T-helper 22 cell (primary cell): ENCODE measurements at places on chromosomes 16 and 17.

- DNase-seq, result no peak
Observed at GRCh38 chr17:76359375-76359774, 5.7 kb upstream of the PRPSAP1 start.

- DNase-seq, result no peak
Observed at GRCh38 chr17:65633988-65634387, 72.5 kb upstream of the AXIN2 start.

GRCh38 chr16:68529608-68529930 lies 9.5 kb upstream of the ZFP90 start:
- no peak for DNase-seq

DNA sequence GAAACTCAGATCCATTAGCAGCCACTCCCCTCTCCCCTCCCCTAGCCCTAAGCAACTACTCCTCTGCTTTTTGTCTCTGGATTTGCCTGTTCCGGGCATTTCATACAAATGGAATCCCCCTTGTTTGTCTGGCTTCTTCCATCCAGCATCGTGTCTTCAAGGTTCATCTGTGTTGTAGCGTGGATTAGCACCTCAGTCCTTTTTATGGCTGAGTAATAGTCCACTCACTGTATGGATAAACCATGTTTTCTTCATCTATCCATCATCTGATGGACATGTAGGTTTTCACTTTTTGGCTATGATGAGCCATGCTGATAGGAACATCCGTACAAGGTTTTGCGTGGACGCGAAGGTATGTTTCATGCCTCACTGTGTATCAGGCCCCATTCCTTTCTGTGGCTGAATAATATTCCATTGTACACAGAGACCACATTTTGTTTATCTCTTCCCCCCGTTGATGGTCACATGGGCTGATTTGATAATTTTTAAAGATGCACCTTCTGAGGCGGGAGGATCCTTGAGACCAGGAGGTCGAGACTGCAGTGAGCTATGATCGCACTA lies 8.9 kb upstream of the GSE1 start:
- DNase-seq, result no peak

- DNase-seq, result no peak
Observed at GRCh38 chr17:81393684-81394376, 1.4 kb upstream of the BAHCC1 start.

DNA sequence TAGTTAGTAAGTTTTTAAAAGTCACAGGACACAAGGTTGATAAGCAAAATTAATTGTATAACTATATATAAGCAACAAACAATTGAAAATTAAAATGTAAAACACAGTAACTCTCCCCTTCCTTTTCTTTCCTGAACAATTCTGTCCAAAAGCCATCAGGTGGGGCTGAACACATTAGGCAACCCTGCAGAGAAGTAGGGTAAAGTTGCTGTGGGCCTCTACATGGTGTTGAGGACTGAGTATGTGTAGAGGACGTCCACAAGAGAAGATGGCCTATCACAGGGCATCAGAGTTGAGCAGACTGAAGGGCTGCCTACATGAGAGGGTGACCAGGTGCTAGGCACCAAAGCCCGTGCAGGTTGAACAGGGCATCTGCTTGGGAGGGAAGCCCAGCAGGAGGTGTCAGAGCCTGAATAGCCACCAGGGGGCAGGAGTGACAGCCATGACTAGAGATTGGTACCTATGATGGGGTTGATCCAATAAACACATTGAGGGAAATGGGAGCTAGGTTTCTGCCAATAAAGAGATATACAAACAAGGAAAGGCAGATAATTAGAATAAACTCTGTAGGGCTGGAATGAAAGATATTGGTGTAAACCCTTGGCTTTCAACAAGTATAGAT lies 415.1 kb downstream of the NPIPA8 start:
- no peak for DNase-seq

DNA sequence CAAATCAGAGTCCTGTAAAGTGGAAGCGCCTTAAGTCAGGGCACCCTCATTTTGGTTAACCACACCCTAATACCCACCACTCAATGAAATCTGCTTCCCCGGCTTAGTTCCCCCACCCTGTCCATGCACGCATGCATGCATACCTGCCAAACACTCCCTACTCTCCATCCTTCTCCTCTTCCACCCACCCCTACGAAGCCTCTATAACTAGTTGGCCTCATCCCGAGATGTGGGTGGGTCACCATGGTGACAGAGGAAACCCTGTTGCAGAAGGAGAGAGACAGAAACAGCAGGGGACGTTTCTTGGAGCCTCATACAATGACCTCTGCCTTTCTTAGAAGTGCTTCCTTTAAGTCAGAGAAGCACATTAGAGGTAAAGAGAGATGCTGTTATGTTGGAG lies 46.8 kb upstream of the DNAH9 start:
- DNase-seq, result no peak

GRCh38 chr16:188674-189073 lies 8.4 kb downstream of the HBQ1 start:
- DNase-seq, result no peak

- no peak for DNase-seq
Observed at GRCh38 chr17:8126491-8127066, 2.7 kb upstream of the HES7 start.

GRCh38 chr16:4101421-4102219 lies 14.6 kb downstream of the ADCY9 start:
- DNase-seq, result no peak

GRCh38 chr17:81566461-81567126 lies 14.4 kb upstream of the FAAP100 start:
- no peak for DNase-seq

- no peak for DNase-seq
Observed at GRCh38 chr16:86466696-86467406, 43.5 kb upstream of the FOXF1 start.

GRCh38 chr16:70437017-70437581 lies 1.8 kb downstream of the ST3GAL2 start:
- DNase-seq, result no peak

GRCh38 chr17:79991924-79992648 lies 43.6 kb downstream of the TBC1D16 start:
- DNase-seq, result no peak

DNA sequence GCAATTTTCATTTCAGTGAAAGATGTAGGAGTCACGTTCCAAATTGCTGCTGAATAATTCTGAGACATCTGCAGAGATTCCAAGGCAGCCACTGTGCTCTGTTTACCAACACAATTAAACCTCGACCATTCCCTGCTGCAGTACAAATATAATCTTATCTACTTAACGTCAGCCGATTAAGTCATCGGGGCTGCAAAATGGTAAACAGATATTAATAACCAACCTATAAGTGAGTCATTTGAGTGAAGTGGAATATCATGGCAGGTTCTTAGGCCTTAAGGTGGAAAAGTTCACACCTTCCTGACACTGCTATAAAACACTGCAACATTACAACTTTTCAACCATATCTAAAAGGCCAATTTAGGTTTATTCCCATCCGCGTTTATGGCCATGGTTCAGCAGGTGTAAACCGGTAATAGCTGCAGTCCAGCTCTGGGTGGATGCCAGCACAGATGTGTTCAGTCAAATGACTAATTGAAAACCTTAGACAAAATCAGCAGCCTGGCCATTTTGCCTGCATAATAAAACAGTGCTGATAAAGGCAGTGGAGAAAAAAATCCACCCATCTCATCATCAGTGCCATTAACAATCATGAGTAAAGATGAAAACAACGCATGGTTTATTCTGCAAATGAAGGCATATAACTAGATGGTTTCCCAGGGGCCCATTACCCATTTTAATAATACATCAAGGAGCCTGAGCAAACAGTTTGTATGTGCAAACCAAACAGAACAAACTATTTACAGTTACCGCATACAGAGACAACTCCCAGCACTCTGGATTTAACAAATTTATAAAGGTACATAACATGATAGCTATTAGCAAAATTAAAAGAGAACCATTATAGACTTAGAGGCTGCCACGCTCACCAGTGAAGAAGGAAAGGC lies 202.9 kb upstream of the IRX3 start:
- DNase-seq, result no peak

- DNase-seq, result no peak
Observed at GRCh38 chr16:22353191-22353919, 21.1 kb downstream of the CDR2 start.

DNA sequence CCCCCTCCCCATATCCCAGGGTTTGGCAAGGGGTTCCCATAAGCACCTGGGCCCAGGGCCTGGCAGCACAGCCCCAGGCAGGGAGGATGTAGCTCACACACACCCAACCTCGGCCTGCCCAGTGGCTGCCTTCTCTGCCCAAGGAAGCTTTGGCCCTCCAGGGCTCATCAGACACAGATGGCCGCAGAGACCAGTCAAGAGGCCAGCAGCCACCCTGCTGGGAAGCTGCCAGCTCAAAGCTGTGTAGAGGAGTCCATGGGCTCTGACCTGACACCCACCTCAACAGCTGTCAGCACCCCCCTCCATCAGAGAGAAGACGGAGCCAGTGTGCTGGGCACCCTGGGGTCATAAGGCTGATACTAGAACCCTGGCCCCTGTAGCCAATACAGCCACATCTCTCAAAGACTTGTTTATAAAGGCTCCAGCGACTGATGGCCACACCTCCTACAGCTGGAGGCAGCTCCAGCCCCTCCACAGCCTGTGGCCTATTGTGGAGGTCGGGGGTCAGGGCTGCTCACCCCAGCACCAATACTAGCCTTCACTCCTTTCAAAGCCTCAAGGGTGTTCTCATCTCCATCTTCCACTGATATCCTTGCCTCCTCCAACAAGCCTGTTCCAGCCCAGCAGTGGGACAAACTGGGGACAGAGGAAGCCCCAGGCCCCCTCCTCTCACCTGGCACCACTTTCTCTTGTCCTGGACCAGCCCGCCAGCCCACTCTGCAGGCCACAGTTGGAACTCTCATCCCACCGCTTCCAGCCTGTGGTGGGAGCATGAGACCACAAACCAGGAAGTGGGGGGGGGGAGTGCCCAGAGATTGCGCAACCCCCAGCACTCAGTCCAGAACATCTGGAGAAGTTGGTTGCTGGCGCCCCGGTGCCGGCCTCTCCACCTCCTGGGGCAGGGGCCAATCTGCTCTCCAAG lies 2.2 kb upstream of the MPG start:
- DNase-seq, result no peak

DNA sequence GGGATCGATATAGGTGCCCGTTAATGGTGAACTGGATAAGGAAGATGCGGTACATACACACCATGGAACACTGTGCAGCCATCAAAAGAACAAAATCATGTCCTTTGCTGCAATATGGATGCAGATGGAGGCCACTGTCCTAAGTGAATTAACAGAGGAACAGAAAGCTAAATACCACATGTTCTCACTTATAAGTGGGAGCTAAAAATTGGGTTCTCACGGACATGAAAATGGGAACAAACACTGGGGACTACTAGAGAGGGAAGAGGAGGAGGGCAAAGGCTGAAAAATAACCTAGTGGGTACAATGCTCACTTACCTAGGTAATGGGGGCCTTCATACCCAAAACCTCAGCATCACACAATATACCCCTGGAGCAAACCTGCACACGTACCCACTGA lies 302.6 kb downstream of the XYLT1 start:
- no peak for DNase-seq

- no peak for DNase-seq
Observed at GRCh38 chr17:20206068-20206467, 196.9 kb downstream of the SPECC1 start.

GRCh38 chr16:53090286-53090590 lies 35.4 kb downstream of the CHD9 start:
- no peak for DNase-seq

GRCh38 chr16:55756963-55757362 lies 75.9 kb downstream of the CES1 start:
- no peak for DNase-seq

- DNase-seq, result no peak
Observed at GRCh38 chr16:21206550-21206949, 4.8 kb downstream of the ZP2 start.

DNA sequence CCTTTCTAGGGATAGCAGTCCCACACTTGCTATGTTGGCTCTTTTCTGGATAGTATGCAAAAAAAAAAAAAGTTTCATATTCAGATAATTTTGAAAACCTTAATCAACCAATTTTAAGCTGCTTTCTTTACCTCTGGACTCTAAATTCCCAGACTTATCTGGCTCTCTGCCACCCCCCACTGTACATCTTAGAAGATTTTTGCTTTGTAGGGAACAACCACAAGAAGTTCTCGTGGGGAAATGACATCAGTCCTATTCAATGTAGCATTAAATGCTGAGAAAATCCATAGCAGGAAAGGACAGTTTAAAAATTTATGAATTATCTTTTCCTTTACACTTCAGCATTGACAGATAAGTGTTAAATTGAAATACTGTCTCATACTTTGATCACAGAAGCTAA lies 562.7 kb upstream of the HSBP1 start:
- no peak for DNase-seq

DNA sequence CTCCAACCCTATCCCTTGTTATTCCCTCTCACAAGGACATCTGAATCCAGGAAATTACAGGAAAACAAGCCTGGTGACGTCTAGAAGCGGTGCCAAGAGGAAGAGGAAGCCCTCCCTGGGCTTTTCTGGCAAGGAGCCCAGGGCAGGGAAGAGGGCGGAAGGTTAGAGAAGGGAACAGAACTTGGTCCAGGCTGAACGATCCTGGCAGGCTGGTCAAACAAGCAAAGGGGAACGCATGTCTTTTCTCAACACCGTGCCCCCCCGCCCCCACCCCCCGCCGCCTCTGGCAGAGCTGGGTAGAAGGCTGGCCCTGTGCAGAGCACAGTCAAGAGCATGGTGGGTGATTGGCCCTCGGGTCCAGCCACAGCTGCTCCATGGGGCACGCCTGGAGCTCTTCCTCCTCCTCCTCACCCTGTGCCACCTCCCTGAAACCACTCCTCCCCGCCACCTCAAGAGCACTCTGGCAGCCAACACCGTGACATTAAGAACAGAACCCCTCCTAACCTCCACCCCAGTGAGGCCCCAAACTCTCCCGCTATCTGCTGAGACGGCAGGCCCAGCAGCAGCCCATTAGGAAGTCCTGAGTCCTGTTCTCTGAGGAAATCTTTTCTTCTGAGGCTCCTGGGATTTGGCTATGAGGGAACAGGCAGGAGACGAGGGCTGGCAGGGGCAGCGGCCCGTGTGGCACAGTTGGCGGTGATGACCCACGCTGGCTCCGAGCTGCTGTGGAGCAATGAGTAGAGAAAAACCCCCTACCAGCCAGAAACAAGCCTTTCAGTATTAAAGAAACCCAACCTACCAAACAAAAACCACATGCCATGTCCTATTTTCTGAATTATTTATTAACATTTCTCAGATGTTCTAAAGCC lies 7.3 kb downstream of the C16orf86 start:
- DNase-seq, result no peak

DNA sequence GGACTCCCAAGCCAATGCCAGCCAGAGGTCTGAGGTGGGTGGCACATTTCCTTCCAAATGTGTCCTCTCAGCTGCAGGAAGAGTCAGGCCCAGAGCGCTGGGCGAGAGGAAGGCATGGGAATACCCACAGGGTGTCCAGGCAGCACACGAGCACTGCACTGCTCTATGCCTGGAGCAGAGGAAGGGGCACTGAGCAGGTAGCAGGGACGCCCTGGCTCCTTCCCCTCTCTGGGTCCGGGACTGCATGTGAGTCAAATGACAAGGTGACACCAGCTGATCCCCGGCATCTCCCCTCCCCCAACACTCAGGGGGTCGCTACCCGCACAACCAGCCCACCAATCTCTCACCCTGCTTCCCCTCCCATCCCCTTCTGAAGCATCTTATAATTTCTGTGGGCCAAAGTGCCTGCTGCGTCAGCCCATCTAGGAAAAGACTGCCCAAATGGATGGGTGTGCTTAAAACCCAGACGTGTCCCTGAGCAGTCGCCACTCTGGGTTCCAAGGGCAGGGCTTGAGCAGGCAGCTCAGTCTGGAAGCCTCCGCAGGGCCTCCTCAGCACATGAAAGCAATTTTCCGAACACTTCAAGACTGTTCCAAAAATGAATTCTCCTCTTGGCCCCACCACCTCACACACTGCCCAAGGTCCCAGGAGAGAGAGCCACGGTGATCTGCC lies 12.0 kb upstream of the BCAR1 start:
- DNase-seq, result no peak
